Omental fat pad (tissue), 4 donors: ENCODE measurements at places on chromosomes 2 and 18. TPM values are rescaled to one million over a fixed set of nuclear protein-coding genes. Genes with fewer than 3 reads are reported as not detected.

The SLC39A10 gene
- total RNA-seq, result 16.3 TPM

The CPO gene
- total RNA-seq, result 2.0 TPM

- DNase-seq, result no peak
Measured at GRCh38 chr2:80476535-80477117, 172.1 kb upstream of the LRRTM1 start.

DNA sequence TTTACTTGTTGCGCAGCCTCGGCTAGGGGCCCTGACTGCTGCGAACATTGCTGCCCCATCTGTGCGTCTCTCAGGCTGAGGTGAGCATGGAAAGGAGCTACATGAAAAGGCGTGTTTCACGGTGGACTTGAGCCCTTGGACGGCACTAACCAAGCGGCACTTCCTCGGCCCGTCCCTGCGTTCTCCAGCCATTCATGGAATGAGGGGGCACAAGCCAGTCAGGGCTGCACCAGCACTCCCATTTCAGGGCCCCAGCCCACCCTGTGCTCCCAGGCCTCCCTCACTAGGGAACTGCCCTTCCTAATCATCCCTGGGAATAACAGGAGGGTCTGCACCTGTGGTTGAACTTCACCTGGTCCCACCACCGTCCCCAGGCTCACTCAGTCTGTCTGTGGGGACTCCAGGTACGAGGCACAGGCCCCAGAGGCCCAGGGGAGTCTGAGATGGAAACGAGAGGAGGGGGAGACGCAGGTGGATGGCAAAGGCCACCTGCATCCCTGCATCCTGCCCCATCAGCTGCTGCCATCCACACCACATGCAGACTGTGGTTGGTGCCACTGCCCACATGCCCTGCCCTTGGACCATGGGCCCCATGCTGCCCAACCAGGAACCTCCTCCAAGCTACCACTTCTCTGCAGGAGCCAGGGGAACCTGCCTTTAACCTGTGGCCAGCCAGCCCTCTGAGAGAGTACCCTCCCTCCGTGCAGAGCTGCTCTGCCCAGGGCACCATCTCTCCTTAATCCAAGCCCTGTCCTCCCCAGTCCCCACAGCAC lies 99.7 kb downstream of the EIPR1 start:
- DNase-seq, result no peak

DNA sequence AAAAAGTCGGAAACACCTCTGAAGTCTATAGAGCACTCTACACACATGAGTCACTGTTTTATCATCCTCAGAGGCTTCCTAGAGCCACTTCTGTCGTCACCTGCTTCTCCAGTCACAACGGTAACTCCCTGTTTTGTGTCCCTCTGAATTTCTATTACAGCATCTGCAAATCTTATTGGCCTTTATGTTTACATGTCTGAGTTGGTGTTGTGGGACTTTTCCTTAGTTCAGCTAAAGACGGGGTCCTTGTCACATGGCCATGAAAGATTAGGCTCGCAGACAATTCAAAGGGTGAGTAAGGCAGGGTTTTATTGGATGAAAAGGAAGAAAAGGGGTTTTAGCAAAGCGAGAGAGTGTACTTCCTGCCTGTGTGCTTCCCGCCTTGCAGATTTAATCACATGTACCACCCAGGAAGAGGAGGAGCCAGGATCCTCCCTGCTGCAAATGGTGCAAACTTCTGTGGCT lies 185.6 kb downstream of the LPIN1 start:
- no peak for DNase-seq

- DNase-seq, result no peak
Measured at GRCh38 chr2:54947136-54947535, 103.1 kb downstream of the RTN4 start.

DNA sequence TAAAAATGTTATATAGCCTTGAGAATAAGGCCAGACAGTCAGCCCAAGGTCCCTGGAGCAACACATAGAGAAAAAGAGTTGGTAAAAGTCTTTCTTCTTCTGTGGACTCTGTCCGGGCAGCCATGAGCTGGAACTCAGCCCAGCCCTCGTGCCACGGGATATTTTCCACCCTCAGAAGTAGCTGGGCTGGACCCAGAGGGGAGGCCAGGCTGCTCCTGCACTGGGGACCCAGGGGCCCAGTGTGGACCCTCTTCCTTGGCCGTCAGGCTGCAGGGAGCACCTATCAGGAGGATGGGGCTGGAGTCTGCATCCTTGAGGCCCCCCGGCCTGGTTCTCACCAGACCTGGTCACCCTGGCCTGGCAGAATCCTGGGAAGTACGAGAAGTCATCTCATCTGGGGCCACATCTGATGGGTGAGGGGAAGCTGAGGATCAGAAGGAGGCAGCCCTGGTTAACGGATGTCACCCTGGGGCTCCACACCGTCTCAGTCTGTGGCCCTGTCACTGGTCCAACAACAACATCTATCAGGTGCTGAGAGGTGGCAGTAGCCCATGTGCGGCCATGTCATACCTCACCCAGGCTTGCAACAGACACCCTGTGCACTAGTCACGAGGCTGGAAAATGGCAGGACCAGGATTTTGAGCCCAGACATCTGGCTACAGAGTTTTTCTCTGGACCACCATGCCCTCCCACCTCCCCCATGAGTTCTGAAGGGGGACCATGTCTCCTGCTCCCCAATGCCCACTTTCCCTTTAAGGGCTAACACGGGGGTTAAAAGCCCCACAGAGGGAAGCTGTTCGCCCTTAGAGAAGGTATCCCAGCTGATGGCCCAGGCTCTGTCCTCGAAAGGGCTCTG lies 33.0 kb downstream of the SDC1 start:
- no peak for DNase-seq

DNA sequence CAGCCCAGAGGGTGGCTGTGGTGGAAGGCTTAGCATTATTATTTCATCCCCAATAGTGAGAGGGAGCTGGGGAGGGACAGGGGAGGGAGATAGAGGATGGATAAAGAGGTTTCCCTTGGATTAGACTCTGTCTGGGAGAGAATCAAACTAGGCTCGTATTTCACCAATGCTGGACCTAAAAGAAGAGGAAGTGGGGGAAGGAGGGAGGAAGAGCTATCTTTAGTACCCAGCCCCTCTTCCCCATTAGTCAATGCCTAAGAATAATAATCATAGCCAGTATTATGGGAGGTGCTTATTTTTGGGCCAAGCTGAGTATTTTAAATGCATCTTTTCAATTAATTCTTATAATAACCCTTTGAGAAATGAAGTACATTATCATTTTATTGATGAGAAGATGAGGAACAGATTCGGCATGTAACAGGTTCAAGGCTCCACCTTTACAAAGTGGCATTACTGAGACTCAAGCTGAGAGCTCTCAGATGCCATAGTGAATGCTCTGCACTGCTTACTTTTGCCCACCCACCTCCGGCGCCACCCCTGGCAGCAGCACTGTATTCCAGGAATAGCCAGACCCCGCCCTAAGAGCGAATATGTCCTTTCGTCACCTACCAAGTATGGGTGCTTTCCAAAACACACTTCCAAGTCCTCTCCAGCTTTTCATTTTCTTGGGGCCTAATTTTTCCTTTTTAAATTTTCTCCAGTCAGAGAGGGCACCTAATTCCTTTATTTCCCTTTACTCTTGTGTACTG lies 21.0 kb downstream of the PAX8 start:
- DNase-seq, result no peak

The KRTCAP3 gene
- 1.8 TPM for total RNA-seq

DNA sequence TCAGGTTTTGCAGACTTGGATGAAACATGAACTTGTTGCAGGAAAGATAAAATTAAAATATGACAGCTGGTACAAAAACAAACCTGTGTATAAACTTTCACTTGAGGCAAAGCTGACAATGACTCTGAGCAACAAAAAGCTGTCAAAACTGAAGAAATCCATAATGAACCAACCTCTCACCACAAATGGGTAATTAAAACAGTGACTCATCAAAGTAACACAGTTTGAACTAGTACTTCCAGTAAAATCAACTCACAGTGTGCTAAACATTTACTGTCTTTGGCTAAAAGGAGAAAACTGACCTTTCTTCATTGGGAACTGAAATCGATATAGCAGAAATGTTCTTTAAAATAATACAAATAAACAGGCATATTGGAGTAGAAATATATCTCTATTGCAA lies 209.7 kb downstream of the WDPCP start:
- DNase-seq, result no peak

- DNase-seq, result no peak
Measured at GRCh38 chr2:106664669-106665068, 177.5 kb downstream of the CD8B2 start.

DNA sequence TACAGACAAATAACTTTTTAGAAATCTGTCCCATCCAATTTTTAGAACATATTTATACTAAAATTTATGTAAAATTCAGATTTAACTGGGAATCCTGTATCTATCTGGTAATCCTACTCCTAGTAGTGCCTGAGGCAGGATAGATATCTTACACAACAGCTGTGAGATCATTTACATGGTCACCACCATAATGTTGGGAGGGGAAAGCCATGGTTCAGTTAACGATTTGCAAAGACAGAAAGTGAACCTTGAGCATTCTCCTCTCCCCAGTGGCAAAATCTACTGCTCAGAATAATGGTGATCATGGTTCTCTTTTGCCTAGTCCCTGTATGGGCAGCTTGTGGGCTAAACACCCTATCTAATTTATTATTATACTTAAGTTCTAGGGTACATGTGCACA lies 7.7 kb upstream of the TMEM247 start:
- DNase-seq, result no peak

DNA sequence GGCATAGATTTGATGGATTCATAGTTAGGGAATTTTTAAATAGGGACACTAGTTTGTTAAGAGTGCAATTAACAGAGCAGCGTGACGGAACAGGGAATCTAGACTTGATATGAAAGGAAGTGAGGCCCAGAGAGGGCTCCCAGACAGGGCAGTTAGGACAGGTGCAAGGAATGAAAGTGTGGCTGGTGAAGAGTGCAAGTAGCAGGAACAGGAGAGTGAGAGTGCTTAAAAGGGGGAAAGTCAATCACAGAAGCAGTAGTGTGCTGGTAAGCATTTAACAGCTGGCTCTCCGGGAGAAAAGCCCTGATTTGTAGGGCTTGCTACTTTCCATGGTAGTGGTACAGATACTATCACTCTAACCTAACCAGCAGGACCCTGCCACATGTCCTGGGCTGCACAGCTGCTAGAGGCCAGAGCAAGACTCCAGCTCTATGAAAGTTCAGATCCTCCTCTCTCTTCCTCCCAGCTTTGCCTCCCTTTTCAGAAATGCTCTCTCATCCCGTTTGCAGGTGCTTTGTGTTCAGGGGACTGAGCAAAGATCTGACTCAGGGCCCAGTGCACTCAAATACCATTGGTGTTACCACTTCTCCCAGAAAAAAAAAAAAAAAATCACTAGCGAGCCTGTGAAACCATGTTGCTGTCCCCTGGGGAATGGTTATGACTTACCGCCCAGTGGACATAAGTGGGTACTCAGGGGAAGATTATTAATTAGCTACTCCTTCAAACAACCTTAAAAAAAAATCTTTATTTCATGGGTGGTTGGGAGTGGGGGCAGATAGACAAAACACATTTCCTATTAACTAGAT lies 18.1 kb upstream of the GCFC2 start:
- no peak for DNase-seq

The LRRC30 gene
- total RNA-seq, result not detected

DNA sequence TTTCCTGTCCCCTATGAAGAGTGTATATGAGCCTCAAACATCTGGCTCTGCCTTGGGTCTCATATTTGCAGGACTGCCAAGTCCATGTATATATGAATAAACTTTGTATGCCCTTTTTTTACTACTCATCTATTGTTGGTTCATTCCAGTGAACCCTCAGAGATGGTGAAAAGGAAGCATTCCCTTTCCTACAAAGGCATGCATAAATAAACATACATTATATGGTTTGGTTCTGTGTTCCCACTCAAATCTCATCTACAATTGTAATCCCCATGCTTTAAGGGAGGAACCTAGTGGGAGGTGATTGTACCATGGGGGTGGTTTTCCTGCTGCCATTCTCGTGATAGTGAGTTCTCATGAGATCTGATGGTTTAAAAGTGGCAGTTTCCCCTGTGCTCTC lies 534.2 kb downstream of the SPAG16 start:
- no peak for DNase-seq

GRCh38 chr2:150588506-150588870 lies 101.0 kb upstream of the RND3 start:
- DNase-seq, result no peak

DNA sequence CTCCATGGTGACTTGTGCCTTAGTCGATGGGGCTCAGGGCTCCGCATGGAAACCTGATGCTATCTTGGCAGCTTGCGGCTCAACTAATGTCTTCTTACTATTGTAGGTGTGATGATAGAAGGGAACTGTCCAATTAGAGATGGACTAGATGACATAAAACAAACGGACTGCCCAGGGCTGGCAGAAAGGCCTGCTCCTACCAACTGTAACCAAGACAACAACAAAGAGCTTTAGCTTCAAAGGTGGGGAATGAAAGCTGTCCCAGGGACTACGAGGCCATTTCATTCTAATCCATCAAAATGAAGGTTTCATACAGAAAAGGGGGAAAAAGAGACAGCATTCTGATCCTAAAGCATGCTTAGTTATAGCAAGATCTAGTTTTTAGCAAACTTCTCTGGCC lies 186.9 kb upstream of the ACAA2 start:
- DNase-seq, result no peak

- DNase-seq, result no peak
Measured at GRCh38 chr2:129458436-129458835, 521.0 kb upstream of the RAB6C start.

The CCDC85A gene
- total RNA-seq, result 4.5 TPM

DNA sequence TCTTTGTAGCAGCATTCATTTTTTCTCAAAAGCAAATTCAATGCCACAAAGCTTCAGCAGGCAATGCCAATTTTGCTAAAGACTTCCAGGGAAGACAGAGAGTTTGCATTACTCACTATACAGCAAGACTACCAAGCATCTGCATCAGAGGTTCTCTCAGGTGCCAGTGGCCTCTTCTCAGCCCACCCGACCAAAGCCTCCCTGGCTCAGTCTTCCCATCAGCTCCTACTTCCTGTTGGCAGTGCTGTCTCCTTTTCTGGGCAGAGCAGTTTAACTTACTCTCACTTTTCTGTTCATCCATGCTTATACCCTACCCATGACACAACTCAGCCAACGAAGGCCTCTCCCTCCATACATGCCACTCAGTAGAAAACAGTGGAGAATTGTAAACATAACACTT lies 157.1 kb downstream of the TRABD2A start:
- DNase-seq, result no peak

DNA sequence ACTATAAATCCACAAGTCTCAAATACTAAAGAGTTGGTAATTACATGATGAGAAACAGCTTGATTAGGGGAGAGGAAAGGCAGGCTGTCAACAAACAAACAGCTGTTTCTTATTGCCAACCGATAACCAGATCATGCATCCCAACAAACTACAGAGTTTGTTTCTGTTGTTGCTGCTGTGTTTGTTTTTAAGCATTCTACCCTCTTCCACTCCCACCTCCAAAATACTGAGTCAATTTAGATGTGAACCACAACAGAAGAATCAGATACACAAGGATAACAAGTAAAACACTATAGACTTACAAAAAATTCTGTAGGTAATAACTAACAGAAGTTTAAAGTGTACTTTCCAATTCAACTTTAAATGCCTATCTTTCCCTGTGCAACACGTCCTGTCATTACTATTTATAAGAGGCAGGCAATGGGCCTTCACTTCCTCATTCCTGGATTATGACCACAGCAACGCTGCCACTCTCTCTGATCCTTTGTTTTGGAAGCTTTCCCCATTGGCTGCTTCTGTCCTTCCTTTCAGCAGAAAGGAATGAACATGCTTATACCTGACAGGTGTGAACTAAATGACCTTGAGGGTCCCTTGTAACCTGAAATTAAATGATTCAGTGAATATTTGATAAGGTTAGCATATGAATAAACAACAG lies 152.0 kb downstream of the SRBD1 start:
- no peak for DNase-seq
